Stimulated activated CD8-positive, alpha-beta memory T cell treated with anti-CD3 and anti-CD28 coated beads, Interleukin-4, amount 100 ng/mL, for 1 hour (primary cell): ENCODE measurements at places on chromosomes 7 and 10.

GRCh38 chr7:144854839-144855424 is 19.1 kb upstream of the TPK1 start:
- DNase-seq: no peak

DNA sequence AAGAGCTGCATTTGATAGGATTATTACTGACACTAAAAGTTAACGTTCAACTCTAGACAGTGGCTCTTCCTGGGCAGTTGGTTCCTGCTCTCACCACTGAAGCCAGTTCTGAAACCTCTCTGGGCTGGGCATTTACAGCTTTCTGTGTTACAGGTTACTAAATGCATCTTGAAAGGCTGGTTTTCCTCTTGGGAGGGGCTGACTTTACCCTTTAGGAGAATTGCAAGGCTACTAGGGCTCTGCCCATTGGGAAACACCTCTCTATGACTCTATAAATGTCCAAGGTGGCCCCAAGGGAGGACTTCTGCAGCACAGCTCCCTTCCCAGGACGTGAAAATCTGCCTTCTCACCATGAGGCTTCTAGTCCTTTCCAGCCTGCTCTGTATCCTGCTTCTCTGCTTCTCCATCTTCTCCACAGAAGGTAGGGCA is at the start of gene GPR15LG:
GPR15LG (plus strand) TSS at position 301 of the 429 bp plus-strand sequence; CDS start at position 352, 51 bp downstream.
- no peak for DNase-seq

- DNase-seq: no peak
These were observed 69.8 kb upstream of the KMT2C start for GRCh38 chr7:152505606-152506005.

- DNase-seq: no peak
These were observed 42.6 kb upstream of the LRRC4 start for GRCh38 chr7:128073671-128074310.

DNA sequence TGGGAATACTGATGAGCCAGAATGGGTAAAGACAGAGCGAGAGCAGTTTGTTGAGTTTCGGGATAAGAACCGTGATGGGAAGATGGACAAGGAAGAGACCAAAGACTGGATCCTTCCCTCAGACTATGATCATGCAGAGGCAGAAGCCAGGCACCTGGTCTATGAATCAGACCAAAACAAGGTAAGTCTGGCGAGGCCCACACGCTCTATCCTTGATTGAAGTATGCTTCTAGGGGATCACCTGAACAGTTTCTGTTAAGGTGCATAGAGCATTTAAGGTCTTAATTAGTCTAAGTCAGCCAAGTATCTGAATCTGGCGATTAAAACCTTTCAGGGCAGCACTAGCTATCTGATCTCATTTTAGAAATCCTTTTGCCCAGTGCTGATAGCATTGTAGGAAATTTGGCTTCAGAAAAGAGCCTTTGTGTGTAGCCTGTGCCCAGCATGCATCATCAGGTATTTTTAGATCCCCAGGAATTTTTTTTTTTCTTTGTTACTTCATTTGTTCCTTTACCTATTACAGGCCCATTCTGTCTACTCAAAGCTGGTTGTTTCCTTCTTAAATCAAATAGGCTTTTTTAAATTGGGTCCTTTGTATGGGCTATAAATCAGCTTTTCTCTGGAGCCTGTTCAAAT is 8.0 kb downstream of the OPN1SW start:
- no peak for DNase-seq

GRCh38 chr7:157532068-157532467 is 195.3 kb downstream of the DNAJB6 start:
- no peak for DNase-seq
